Natural killer cell treated with Interleukin-12 subunit alpha and Interleukin-12 subunit beta and Interleukin-15 and Interleukin-18, amount 100 ng/mL, for 72 hours (primary cell): ENCODE measurements at places on chromosomes 11 and 22. TPM values are rescaled to one million over a fixed set of nuclear protein-coding genes. Genes with fewer than 3 reads are reported as not detected.
A peak's percentile ranks its signal among the peaks of the same experiment; 100 is the strongest.

DNA sequence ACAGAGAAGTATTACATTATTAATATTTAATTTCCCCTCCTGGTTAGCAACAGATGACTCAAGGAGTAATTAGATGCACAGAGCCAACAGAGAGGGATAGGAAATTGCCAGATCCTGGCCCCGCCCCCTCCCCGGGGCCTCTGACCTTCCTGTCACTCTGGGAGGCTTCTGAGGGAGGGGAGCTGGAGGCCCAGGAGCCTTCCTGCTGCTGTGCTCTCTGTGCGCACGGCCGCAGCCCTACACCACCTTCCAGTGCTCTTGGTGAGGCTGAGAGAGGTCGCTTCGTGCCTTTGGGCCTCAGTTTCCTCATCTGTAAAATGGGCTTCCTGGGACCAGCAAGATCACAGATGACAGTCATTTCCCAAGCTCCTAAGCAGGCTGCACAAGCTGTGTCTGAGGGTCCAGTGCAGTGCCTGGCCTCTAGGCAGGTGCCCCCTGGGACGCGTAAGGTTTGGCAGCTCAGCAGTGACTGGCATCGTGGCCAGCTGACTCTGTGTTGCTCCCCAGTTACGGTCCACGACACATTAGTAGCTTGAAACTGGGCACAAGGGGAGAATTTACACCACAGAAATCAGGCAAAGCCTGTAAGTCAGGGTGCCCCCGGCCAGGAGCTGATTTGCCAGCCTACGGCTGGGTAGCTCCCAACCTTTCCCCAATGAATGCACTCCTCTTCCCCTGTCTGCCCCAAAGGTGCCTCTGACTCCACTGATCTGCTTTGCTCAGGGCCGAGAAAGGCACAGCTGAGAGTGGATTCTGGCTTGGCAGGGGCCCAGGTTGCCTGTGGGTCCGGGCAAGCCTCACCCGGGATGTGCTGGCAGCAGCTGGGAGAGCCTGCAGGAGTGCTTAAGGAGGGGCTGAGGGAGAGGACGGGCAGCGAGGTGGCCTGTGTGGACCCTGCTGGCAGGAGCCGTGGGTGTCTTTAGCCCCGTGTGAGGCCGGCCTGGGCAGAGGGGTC lies 2.3 kb downstream of the ADORA2A start:
- H3K27me3 ChIP-seq = no peaks in the 10 kb centered on the region
- no peak for DNase-seq
- H3K27ac ChIP-seq = peak overlapping the region; percentile 100
- H3K4me1 ChIP-seq = peaks cover 59% of the 10 kb centered on the region

DNA sequence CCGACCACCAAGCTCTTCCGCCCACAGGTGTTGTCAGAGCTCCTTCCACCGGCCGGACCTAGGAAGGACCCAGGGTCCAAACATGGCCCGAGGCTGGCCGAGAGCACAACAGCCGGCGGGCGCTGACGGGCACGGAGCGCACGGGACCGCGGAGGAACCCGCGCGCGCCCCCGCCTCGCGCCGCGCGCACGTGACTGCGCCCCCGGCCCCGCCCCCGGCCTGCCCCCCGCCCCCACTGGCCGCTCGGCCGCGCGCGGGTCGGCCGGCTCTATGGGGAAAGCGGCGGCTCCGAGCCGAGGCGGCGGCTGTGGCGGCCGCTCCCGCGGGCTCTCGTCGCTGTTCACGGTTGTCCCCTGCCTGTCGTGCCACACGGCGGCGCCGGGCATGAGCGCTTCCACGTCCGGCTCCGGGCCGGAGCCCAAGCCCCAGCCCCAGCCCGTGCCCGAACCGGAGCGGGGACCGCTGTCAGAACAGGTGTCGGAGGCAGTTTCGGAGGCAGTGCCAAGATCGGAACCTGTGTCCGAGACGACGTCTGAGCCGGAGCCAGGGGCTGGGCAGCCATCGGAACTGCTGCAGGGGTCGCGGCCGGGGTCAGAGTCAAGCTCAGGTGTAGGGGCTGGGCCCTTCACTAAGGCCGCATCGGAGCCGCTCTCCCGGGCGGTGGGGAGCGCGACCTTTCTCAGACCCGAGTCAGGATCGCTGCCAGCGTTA lies at the start of gene OSBP2:
TSS of gene OSBP2 (plus strand) at position 235 of the 711 bp plus-strand sequence. CDS start at position 271, 36 bp downstream.
- H3K4me3 ChIP-seq = peak within 1 kb of the TSS; percentile 67
- peaks cover 16% of the 10 kb centered on the region for H3K27me3 ChIP-seq
- no peaks in the 10 kb centered on the region for H3K36me3 ChIP-seq
- H3K27ac ChIP-seq = no peak within 1 kb of the TSS
- no peak for DNase-seq

DNA sequence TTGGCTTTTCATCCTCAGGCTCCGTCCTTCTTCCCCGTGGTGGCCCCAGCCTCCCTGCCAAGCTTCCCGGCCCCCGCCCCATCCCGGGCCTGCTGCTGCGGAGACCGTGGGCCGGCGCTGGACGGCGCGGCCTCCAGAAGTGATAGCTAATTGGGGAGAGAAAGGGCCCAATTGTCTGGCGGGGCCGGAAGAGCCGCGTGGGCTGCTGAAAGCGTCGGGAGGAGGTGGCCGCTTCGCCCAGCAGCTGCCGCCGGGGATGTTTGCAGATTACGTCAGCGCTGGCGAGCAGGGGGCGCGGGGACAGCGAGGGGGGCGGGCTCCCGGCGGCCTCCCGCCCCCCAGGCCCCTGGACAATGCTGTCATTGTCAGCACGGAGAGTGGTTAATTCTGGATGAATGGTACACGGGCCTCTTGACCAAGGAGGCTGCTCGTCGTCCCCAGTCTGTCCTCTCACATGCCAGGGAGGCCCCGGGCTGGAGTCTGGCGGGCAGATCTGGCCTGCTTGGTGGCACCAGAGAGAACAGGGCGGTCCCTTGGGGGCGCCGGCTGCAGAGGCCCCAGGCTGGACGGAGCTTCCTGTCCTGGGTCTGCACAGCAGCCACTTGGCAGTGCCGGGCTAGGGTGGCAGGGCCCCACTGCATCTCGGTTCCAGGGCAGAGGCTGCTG lies 1.6 kb downstream of the SMIM38 start:
- H3K4me3 ChIP-seq = no peak overlapping the region
- H3K36me3 ChIP-seq = no peaks in the 10 kb centered on the region
- DNase-seq = no peak
- H3K4me1 ChIP-seq = no peaks in the 10 kb centered on the region

DNA sequence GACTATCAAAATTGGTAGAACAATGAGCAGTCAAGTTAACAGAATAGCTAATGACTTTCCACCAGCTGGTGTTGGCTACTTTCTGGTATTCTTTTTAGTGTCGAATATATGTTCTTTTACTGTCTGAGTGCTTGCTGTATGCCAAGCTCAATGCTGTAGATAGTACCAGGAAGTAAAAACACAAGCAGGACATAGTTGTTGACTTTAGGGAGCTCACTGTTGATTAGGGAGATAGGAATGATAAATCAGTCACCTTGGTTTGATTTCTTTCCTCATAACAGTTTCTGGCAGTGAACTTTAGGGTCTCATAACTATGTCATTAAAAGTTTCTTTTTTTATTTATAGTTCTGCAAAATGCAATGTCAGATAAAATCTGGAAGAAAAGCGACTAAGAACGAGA lies 9.0 kb downstream of the HMGXB4 start:
- no peak for DNase-seq
- H3K36me3 ChIP-seq = peaks cover 39% of the 10 kb centered on the region
- no peaks in the 10 kb centered on the region for H3K27me3 ChIP-seq
- no peak overlapping the region for H3K27ac ChIP-seq

DNA sequence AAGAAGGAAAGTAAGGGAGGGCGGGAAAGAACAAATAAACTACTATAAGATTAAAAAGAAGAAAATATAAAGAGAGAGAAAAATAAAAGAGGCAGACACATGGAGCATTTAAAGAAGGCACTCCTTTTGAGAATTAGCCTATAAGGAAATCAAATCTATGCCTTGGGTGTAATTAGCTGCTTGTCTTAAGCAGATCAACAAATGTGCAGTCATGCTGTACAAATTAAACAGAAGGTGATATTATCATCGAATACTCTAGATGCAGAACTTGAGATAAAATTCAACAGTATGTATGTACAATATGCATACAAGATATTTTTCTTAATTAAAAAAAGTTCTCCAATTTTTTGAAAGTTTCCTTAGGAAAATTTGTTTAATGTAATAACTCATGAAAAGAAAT lies 623.0 kb upstream of the CHORDC1 start:
- no peaks in the 10 kb centered on the region for H3K4me1 ChIP-seq
- no peaks in the 10 kb centered on the region for H3K27me3 ChIP-seq
- no peak for DNase-seq

DNA sequence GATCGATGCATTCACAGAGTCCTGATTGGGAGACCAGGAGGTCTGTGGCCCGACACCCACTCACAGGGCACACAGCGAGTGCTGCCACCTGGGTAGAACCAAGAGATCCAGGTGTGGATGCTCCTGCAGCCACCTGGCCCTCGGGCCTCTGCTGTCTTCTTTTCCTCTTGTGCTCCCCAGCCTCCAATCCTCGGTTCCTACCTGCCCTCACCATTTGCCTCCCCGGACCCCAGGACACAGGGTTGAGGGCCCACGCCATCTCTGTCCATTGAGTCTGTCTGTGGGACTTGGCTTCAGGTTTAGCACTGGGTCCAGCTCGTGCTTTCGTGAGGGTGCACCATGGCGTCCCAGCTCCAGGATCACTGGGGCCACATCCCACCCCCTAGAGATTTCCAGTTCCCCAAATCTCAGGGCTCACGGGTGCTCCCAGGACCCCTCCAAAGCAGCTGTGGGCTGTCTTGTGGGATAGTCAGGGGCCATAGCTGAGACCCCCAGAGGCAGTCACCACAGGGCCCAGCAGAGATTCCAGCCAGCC lies 591.1 kb downstream of the BRD1 start:
- H3K36me3 ChIP-seq = no peaks in the 10 kb centered on the region
- H3K4me1 ChIP-seq = no peaks in the 10 kb centered on the region
- H3K27me3 ChIP-seq = peaks cover 2% of the 10 kb centered on the region
- no peak for DNase-seq
- no peak overlapping the region for H3K4me3 ChIP-seq
- no peak overlapping the region for H3K27ac ChIP-seq

DNA sequence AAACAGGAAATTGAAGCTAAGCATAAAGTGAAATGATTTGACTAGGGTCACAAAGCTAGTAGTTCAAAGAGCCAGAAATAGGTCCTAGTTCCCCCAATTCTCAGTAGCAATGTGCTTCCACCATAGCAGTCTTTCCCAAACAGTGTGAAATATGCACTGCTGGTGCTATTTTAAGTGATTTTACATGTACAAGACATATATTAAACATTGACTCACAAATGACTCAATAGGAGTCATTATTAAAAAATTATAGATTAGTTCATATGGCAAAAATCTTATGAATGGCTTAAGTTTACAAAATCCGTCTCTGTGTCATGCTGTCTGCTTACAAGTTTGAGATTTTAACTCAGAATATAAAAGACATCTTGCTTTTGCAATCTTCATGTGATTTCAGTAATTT lies 21.4 kb downstream of the KIF18A start:
- H3K27ac ChIP-seq = no peak overlapping the region
- peaks cover 4% of the 10 kb centered on the region for H3K36me3 ChIP-seq
- no peaks in the 10 kb centered on the region for H3K27me3 ChIP-seq
- H3K4me3 ChIP-seq = no peak overlapping the region
- H3K4me1 ChIP-seq = no peaks in the 10 kb centered on the region

The P2RX6 gene
- total RNA-seq = not detected

DNA sequence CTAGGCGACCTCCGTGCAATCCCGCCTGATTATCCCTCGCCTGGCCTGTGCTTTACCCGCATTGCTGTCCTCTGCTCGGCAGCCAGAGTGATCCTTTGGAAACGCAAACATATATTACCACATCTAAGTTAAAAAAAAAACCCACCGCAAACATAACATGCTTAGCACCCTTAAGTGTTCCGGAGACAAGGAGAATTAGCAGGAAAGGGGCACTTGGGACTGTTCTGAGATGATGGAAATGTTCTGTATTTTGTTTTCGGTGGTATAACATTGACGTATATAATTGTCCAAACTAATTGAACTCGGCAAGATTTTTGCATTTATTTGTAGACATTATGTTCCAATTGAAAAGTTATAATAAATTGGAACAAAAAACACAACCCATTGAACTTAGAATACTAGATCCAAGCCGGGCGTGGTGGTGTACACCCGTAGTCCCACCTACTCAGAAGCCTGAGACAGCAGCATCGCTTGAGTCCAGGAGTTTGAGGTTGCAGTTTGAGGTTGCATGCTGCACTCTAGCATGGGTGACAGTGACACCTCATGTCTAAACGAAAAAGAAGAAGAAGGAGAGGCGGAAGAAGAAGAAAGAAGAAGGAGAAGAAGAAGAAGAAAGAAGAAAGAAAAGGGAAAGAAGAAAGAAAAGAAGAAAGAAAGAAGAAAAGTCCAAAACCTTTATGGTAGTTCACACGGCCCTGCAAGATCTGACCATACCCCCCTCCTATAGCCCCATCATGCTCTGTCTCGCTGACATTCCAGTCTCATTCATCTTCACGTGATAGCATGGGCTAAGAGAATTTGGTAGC lies 604 bp upstream of the POLR3H start:
- no peak for DNase-seq
- peaks cover 29% of the 10 kb centered on the region for H3K4me1 ChIP-seq
- no peaks in the 10 kb centered on the region for H3K36me3 ChIP-seq
- H3K4me3 ChIP-seq = peak overlapping the region; percentile 99
- H3K27ac ChIP-seq = peak overlapping the region; percentile 96
